ENCODE measurements at places on chromosomes 7 and 10.

DNA sequence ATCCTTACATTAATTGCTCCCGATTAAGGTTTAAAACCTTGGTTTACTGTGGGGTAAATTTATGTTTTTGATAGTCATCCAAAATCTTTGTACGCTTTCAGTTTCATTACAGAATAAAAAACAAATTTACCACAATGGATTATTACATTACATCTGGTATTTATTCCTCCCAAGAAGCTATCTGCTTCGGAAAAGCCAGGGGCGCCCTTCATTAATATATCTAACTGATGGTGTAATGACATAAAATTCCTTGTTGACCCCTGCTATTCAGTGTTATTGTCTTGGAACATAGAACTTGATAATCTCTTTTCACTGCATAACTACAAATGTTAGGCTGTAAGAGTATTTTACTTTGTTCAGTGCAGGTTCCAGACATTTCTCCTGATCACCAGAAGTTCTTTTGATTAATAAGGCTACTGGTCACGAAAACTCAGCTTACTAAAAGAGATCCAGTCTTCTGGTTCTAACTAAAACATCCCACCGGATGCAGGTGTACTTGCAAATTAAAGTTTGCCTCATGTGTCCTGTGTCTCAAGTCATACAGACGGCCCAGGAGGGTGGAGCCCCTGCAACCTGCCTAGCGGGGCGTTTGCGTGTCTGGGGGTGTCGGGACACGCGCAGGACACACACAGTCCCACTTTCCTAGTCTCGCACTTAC, 581 bp upstream of the GLCCI1 start:
- DNase-seq = no peak

- DNase-seq = peak; percentile 26
Measured at GRCh38 chr10:86520871-86521677, 518 bp downstream of the WAPL start.

DNA sequence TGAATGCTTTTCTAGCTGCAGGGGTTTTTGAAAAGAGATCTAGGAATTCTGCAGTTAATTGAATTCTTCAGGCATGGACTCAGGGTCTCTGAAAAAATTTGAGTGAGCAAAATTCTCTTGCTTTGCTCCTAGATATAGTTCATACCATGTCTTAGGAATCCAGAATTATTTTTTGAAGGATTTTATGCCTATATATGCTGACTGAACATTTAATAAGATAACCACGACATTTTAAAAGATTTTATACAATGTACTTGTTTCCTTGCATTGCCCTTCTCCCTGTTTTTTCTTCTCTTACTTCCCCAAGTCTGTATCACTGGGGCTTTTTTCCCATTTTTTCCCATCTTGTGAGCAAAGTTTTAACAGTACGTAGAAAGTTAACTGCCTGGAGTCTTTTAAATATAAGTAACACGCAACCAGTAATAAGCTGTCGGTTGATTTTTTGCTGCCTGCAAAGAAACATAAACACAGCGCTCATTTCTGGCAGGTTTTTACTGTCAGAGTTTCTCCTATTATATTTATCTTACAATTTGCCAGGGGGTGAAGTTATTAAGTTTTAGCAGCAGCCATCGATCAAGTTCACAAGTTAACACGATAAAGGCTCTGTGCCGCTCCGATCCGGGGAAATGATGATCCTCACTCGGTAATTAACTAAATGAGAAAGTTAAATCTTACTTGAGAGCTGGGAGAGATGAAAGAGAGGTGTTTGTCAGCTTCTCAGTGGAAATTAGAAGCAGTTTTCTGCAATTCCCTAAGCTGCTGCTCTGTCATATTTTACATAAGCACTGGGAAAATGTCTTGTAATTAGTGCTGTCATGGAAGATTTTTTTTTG, 81.0 kb downstream of the POLL start:
- DNase-seq = no peak

GRCh38 chr7:145779140-145779539, 337.5 kb upstream of the CNTNAP2 start:
- DNase-seq = no peak

GRCh38 chr10:44990302-44990655, 10.4 kb upstream of the ZNF22 start:
- DNase-seq = no peak

DNA sequence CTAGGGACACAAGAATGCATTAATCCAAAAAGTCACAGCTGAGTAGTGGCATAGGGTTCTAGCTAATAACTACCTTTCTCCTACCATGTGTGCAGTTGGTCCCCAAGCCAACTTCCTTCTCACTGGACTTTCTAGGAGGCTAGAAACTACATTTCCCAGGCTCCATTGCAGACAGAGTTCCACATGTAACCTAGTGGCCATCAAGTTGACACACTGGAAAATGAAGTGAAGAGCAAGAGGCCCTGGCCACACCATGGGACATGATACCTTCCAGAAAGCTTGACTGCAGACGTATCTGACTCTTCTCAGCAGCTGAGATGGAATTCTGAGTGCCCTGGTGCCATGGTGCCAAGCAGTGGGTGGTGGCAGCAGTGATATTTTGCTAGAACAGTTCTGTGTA, 49.8 kb upstream of the TMEM273 start:
- DNase-seq = no peak

DNA sequence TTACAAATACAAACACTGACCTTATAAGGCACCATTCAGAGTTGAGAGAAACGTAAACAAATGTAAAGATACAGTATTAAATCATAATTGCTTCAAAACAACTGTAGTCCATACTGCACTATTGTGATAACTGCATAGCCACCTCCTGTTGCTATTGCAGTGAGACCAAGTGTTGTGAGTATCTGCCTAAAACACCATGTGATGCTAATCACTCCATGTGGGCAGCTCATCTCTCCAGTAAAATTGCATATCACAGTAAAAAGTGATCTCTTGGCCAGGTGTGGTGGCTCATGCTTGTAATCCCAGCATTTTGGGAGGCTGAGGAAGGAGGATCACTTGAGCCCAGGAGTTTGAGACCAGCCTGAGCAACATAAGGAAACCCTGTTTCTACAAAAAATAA, 26.8 kb upstream of the PRF1 start:
- DNase-seq = no peak

DNA sequence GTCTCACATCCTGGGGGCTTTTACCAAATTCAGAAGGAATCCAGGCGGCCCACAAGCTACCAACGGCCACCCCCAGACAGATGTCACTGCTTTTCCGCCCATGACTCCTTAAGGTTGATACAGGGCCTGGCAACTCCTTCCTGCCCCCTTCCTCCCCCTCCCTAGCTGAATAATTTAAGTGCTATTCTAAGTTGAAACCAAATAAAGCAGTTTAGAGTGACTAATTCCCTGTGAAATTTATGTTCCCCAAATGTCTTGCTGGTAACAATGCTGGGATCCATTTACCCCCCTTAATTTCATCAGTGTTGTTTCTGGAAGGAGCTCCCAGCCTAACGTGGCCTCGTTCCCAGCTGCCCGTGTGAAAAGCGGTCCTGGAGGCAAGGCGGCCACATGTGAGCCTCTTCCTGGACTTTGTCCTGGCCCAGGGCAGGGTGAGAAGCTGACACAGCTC, 109.6 kb downstream of the TMEM130 start:
- DNase-seq = no peak

- no peak for DNase-seq
Measured at GRCh38 chr10:43981232-43981631, 332.6 kb upstream of the ZNF32 start.

GRCh38 chr10:61841338-61841875, 60.1 kb upstream of the ARID5B start:
- DNase-seq = no peak

GRCh38 chr10:90985321-90985933, 64.5 kb upstream of the ANKRD1 start:
- DNase-seq = no peak

DNA sequence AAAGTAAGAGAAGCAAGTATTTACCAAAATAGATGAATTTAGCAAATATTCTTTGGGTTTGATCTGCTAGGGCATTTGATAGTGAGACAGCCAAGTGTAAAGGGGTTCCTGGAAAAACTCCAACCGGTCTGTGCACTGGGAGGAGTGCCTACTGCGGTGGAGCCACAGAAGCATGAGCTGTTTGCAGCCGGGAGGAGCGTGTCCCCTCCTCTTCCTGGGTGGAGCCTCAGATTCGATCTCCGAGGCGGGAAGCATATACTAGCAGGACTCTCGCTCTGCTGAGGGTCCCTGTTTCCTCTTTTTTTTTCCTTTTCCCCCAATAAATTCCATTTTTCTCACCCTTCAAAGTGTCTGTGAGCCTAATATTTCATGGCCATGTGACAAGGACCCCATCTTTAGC, 45.1 kb upstream of the MET start:
- DNase-seq = no peak

GRCh38 chr7:23476286-23477156, 6.2 kb upstream of the IGF2BP3 start:
- DNase-seq = no peak

DNA sequence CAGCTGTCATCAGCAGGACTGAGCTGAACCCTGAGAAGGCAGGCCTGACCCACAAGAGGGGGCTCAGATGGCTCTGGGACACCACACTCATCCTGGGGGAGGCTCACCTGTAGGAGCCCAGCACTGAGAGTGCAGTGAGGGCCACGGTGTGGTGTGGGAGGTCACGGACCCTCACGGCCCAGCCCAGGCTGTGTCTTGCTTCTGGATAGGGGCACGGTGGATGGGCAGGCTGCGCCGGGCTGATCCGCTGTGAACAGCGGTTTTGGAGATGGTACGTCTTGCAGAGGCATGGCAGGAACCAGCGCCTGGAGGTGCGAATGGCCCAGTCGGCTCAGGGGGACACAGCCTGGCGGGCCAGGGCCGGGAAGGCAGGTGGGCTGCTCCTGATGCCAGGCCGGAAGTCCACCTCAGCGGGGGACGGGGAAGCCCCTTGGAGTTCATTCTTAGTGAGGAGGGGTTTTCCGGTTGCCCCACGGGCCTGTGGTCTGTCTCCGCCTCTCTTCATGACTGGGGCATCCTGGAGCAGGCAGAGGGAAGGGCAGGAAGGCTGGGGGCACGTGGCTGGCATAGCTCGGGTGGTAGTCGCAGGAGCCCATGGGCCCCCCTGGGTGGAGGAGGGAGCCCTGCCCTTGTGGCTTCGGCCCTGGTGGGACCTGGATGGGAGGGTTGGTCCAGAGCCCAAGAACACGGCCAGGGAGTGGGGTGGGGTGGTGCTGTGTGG, 112.5 kb downstream of the UNCX start:
- no peak for DNase-seq

GRCh38 chr7:17302575-17303142, 4.2 kb downstream of the AHR start:
- DNase-seq = no peak

- DNase-seq = no peak
Measured at GRCh38 chr10:1498746-1499358, 238.5 kb downstream of the ADARB2 start.

GRCh38 chr10:110355922-110356627, 51.4 kb upstream of the SMNDC1 start:
- no peak for DNase-seq

DNA sequence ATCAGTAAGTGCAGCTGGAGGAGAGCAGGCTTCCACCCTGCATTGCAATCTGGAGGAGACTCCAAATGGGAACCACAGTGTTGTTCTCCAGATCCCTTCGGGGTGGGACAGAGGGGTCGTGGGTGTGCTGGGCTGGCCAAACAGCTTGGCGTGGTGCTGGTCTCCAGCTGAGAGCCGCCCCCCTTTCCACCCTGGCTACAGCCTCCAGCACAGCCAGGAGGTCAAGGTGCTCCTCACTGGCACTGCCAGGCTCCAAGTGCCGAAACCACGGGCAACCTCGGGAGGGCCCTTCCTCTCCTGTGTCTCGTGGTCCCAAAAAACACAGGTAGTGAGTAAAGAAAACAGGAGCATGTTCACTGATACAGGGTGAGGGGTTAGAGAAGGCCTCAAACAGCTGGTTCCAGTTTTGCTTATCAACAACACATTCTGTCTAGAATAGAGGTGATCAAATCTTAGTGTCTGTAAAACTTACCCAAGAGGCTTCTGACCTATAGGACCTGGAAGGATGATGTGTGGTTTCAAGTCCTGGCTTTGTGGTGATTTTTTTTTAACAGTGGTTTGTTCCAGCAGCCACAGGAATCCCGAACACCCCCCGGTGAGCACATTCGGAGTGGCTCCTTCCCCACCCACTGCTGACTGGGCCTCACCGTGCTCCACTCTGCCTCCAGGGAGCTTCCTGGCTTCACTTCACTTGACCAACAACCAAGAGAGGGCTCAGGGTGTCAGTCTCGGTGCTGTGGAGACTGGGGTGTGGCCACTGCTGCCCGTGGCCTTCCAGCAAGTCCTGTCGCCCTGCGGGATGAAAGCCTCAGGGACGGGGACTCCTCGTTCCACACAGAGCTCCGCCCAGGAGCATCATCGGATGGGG, 31.2 kb upstream of the EN2 start:
- DNase-seq = no peak

GRCh38 chr10:129102906-129103693, 363.9 kb upstream of the MGMT start:
- no peak for DNase-seq

DNA sequence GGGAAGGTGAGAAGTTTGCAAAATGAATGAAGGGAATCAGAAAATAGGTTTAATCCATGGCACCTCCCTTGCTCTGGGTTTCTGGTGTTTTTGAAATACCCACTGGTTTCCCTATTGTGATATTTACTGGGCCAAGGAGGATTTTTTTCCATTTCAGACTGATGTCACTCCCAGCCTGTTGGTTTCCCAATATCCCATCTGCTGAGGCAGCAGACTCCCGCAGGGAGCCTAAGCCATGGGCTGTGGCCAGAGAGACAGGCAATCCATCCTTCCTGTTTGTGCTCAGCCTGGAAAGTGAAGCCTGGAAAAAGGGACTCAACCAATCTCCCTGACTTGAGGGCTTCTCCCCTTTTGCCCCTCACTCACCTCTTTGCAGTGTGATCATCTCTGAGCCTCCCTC, 22.8 kb downstream of the FAM107B start:
- DNase-seq = no peak

DNA sequence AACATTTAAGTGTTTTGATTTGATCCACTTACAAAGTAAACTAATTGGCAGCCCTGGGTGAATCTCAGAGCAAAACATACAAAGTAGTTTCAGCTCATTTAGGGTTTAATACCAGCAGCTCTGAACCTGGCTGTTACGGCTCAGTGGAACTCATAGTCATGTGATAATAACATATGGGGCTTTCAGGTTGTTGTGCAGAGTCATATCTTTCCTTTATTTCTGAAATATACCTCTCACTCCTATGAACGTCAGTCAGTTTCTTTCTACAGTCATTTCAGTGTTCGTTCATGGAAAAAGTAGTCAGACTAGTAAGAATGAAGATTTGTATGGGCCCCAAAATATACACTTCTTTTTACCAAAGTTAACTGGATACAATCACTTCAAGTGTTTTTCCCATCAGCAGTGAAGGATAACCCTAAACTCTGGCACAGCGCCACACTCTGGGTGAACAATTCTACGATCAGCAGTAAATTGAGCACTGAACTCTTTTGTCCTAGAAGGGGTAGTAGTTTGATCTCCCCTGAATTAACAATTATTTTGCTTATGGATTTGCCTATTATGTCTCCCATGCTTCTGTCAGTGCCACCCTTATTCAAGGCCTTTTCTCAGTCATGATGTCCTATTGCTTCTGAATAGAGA, 218.6 kb downstream of the THSD7A start:
- DNase-seq = no peak

DNA sequence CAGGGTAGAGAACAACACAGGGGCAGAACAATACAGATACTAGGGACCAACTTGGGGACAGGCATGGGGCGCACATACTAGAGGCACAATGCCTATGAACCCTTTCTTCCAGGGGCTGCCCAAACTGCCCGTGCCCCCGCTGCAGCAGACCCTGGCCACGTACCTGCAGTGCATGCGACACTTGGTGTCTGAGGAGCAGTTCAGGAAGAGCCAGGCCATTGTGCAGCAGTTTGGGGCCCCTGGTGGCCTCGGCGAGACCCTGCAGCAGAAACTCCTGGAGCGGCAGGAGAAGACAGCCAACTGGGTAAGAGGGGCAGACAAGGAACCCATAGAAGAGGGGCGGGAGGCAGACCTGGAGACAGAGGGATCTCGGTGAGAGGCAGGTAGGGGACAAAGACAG, 5.8 kb downstream of the CHAT start:
- no peak for DNase-seq
